Fibroblast of pulmonary artery (primary cell): ENCODE measurements at places on chromosomes 6 and 20.

DNA sequence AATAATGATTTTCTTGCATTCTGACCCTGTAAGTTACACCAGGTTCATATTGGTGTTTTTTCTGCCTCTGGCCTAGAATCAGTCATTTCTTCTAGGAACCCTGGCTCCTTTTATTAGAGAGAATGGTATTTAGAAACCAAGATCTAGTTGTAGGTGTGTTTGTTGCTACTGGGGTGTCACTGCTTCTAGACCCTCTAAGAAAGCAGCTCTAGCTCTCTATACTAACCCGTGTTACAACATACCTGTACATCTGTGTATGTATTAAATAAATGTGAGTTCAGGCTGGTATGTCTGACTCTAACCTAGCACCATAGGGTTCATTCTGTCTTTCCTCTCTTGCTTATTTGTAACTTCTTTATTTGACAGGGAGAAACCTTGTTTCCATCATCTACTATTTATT is 16.8 kb downstream of the SENP6 start:
- DNase-seq: no peak

GRCh38 chr20:25221592-25222460 is 26.1 kb upstream of the PYGB start:
- no peak for DNase-seq

- DNase-seq: no peak
Measured at GRCh38 chr6:99232056-99232455, 117.4 kb downstream of the FAXC start.

DNA sequence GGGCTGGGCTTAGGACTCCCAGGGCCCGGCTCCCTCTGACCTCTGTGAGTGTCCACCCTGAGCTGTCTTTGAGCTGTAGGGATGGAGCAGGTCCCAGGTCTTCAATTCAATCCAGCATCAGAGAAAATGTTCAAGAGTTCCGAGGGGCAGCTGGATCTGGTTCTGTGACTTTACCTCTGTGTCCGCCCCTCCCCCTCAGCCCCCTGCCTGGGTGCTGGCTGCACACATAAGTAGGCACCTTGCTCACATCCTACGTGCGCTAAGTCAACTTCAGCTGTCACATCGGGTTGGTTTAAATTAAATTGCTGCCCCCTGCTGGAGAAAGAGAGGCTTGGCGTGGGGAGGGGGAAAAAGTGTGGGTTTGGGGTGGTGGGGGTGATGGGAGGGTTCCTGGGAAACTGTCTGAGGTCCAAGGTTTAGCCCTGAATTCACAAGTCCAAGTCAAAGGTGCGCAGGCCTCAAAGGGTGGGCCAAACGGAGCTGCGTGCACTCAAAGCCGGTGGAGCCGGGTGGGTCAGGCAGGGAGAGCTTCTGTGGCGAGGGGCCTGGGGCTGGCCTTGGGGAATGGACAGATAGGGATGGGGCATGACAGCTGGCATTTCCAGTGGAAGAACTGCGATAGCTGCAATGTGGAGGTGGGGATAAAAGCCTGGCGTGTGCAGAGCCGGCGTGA is 3.0 kb downstream of the WFDC5 start:
- DNase-seq: peak; percentile 24

- DNase-seq: peak; percentile 3
Measured at GRCh38 chr6:143872201-143872600, 7.9 kb downstream of the ZC2HC1B start.

DNA sequence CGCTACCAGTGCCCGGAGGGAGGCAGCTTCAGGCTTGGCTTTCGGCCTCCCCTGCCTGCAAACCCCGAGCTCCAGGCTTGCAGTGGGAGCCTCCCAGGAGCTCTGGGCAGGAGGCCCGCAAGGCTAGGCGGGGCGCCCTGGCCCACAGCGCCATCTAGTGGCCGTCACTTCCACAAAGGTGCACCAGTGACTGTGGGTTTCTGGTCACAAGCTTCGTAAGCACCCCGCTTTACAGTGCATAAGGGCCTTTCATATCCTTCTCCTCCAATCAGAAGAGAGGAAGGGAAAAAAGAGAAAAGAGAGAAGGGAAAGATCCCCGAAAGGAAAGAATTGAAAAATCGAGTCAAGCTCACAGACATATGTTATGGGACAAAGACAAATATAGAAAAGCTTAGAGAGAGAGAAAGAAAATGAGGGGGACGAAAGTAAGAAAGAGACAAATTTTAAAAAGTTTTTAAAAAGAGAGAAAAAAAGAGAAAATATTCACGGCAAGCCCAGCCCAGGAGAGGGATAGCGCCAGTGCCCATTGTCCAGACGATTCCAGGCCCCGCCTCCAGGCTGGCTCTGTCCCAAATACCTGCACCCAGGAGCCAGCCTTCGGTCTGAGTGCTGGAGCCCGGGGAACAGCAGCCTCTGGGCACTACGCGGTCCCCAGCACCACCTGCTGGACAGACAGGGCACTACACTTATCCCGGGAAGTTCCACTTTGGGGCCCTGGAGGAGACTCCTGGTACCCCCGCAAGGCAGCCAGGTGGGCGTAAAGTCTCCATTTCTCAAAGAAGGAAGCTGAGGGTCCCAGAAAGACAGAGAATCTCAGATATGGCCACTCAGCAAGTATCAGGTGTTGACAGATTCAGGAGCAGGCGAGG is 207.1 kb downstream of the PREX1 start:
- peak; percentile 90 for DNase-seq

DNA sequence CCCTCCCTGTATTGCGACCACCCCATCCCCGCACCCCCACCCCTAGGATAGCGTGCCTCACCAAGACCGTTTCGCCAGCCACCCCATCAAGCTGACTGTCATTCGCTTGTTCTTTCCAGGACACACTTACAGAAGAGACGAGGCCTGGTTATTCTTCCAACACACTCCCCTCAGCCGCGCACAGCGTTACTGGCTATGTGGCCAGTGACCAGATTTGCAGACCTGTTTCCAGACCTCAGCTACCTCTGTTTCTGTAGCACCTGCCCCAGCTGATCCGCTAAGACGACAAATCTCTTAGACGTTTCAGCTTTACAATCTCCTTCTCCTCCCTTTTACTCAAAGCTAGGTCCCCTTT is 26.1 kb downstream of the HLA-F start:
- DNase-seq: no peak

- peak; percentile 24 for DNase-seq
Measured at GRCh38 chr6:145656128-145656527, 79.2 kb downstream of the EPM2A start.

DNA sequence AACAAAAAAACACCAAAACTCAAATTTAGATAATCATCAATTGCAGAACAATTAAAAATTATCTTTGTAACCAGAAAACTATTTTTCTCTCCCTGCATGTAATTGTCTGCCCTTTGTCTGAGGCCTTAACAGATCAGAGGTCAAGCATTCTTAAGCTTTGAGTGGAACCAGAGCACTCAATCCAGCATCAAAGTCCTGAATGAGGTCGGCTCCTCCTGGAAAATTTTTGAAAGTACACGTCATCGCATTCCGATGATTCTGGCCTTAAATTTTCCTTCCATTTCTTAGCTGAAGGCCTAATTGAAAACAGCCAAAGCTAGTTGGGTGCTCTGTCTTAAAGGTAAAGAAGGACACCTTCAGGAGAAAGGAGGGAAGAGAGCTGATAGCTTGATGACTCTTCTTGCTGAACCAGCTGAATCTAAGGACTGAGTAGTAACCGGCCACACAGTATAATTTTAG is 510.2 kb upstream of the SULF2 start:
- DNase-seq: peak; percentile 98

- DNase-seq: no peak
Measured at GRCh38 chr6:83852528-83853177, 507 bp upstream of the RIPPLY2 start.

DNA sequence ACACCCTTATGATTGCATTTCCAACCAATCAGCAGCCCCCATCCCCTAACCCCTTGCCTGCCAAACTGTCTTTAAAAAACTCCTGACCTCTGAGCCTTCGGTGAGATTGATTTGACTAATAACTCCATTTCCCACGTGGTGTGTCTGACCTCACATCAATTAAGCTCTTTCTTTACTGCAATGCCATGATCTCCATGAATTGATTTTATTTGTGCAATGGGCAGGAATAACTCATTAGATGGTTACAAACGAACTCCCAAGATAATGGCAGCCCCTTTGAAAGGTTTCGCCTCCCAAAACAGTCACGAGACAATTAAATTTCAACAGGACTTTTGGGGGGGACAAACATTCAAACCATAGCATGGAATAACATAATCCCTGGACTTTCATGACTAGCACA is 161.2 kb downstream of the DOK5 start:
- DNase-seq: no peak

GRCh38 chr20:58480551-58481336 is 34.5 kb downstream of the APCDD1L start:
- no peak for DNase-seq

DNA sequence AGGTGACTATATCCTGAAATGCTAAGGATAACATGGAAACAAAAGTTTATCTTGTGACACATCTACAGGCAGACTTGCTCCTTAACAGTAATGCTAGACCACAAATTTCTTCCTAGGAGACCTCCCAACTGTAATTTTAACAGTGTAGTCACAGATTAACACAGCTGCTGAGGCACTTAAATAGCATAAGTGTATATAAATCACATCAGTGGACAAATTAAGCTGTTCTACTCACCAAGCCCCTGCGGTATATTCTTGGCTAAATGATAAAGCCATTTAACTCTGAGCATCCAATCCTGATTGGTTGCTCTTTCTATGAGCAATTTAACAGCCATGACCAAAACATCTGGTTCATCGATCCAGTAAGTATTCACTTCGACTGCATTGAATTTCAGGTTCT is 73.3 kb upstream of the LYRM2 start:
- DNase-seq: no peak

GRCh38 chr6:90074161-90074850 is 180.0 kb downstream of the GJA10 start:
- no peak for DNase-seq

- DNase-seq: no peak
Measured at GRCh38 chr6:80720824-80721223, 614.4 kb downstream of the BCKDHB start.

- DNase-seq: peak; percentile 18
Measured at GRCh38 chr20:38973645-38974044, 11.5 kb downstream of the DHX35 start.

DNA sequence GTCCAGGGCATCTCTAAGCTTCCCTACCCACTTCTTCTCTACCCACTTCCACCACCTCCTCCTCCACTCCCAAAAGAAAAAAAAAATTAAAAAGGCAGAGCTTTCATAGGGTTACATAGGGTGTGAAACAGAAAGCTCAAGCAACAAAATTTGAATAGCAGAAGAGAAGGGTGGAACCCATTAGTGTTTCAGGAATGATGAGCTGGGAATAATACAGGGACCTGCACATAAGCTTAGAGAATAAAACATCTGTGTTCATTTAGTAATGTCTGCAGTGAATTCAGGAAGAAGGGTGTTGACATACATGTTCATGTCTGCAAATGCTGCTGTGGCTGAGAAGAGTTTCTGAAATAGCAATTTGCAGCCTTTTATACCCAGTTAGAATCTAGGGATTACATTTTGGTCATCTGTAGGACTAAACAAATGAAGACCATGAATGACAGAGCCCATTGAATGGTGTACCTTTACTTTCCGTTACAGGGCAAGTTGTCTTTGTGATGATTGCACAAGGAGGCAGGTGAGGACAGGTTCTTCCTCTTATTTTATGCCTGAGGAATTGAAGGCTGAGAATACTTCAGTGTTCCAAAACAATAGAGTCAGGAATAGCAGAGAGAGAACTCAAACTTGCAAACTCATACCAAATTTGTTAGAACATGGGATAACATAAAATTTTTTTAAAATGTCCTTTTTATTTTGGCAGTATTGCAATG is 975.1 kb downstream of the TFAP2A start:
- no peak for DNase-seq

DNA sequence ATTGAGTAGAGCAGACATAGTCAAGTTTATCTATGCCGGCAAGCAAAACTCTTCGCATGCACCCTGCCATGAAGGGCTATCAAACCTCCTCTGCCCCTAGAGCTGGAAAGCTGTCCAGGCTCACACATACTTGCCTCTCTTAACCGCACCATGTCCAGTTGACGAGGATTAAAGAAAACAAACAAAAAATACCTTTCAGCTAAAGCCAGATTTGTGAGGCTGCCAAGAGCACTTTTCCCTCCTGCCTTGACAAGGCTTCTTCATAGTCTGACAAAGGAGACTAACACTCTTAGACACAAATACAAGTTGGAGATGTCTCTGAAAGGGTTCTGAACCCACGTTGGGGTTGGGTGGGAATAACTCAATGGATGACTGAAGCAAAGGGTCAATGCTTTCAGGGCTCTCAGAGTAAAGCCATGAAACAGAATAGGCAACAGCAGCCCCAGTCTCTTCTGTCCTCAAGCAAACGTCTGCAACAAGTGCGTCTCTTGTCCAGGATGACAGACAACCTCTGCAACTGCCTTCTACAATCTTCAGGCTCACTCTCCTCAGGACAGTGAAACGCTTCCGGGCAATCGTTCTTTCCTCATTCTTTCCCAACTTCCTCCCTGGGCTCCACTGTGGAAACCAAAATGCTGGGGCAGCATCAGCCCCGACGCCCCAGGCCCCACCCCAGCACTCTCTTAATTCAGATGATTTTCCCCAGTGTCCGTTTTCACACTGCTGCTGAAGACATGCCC is 57.8 kb downstream of the AGPAT4 start:
- DNase-seq: peak; percentile 26

GRCh38 chr6:112231594-112232060 is 22.7 kb downstream of the LAMA4 start:
- DNase-seq: peak; percentile 59

GRCh38 chr20:16246870-16247269 is 326.4 kb downstream of the KIF16B start:
- DNase-seq: no peak

- no peak for DNase-seq
Measured at GRCh38 chr20:42493001-42493400, 696.7 kb downstream of the PTPRT start.

DNA sequence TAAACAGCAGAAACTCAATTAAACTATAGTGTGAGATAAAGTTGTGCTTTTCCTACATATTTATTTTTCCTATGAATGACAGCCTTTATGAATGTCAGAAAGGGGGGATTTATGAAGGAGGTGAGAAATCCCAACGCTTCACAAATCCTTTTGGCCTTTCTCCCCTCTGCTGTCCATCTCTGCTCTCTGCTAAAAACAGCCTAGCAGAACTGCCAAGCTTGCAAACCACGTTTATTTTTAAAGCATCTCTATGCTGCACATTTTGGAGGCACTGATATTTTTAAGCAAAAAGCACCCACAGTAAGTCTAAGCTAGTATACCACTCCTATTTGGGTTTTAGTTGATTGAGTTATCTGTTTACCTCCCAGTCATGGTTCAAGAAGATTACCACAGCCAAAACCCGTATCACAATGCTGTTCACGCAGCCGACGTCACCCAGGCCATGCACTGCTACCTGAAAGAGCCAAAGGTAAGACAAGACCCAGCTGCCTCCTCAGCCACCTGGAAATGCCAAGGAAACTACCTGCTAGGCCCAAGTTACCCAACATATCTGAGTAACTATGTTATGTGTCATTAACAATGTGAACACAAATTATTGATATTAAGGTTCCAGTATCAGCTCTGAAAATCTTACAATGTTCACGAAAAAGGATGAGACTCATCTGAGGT is 96.3 kb downstream of the MTFR2 start:
- DNase-seq: no peak

- DNase-seq: no peak
Measured at GRCh38 chr20:14413835-14414234, 76.4 kb upstream of the FLRT3 start.
